Activated naive CD8-positive, alpha-beta T cell treated with anti-CD3 and anti-CD28 coated beads, Interleukin-2, amount 10 ng/mL, durations not matched to agents 7 days and 5 days (primary cell): ENCODE measurements at places on chromosomes 4 and X.

GRCh38 chr4:168475745-168476144 lies 4.5 kb downstream of the DDX60L start:
- no peak for DNase-seq

- no peak for DNase-seq
Observed at GRCh38 chr4:184807797-184808712, 17.7 kb downstream of the ACSL1 start.

DNA sequence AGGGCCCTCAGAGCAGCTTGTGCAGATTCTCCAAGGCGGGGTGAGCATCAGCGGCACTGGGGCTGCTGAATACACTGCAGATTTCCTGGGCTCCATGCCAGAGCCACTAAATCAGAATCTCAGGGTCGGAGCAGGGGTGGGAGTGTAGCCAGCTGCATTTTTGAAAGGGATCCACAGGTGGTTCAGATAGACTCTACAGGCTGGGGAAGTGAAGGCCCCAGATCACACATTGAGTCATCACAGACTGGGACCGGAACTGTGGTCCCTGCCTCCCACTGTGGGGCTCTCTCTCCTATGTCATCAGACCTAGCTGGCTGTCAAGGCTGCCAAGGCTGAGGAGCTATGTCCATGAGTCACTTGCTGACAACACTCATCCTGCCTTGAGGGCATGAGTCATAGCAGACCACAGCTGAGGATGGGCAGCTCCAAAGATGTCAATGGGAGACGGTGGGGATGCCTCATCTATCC lies 162.3 kb upstream of the MAMLD1 start:
- DNase-seq: peak; percentile 29

DNA sequence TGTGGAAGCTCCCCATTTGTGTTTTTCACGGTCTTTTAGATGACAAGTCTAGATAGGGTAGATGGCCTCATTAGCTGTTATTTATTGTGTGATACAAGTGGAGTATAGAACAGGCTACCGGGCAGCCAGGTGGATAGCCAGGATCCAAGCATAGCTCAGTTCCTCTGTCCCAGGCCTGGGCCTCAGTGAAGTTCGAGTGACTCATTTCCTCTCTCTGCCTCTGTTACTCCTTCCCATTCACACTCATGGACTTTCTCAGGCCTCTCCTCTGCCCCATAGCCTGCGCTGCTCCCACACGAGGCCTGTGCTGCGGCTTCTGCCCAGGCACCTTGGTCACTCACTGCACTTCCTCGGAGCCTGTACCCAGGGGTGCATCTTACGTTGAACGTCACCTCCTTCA lies 54.5 kb downstream of the TENM3 start:
- no peak for DNase-seq

GRCh38 chr4:15689540-15689939 lies 7.9 kb downstream of the FAM200B start:
- DNase-seq: no peak

DNA sequence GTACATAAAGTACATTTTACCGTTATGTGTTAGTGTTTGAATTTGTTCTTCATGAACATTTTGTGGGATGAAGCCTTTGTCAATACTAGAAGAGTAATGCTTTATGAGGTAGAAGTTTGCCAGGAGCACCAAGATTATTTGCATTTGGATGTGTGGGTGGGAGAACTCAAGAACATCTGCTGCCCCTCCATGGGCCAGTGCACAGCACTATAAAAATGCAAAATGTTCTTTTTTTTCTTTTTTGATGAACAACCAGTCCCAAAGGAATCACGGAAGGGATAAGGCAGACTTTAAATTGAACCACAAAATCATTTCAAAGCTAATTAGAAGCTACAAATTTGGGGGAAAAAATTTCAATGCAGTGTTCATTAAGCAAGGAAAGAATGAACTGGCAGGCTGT lies 300.3 kb upstream of the NWD2 start:
- DNase-seq: no peak

DNA sequence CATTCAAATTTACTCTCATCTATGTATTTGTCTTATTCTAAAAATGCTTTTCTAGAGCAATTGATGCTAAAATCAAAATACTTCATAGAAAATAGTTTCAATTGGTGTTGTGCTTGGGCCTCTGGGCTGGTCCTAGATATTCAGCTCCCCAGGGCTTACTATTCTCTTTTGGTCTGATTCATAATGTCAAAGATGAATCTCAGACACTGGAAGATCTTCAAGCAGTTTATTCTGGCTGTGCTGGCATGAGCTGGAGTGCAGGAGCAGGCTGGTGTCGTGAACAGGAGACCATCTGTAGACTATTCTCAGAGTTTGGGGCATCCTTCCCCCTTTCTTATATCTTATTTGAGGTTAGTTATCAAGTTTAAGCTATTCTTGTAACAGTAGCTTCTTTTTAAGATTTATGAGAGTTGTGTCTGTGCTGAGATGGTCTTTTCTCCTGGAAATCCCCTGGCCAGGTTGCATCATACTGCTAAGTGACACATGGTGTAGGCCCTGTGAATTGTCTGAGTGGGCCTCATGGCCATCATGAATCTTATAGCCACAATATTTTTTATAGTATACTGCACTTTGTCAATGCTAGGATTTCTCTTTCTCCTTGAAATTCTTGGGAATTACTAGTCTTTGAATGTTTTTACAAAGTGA lies 1624.0 kb upstream of the IGFBP7 start:
- DNase-seq: no peak

DNA sequence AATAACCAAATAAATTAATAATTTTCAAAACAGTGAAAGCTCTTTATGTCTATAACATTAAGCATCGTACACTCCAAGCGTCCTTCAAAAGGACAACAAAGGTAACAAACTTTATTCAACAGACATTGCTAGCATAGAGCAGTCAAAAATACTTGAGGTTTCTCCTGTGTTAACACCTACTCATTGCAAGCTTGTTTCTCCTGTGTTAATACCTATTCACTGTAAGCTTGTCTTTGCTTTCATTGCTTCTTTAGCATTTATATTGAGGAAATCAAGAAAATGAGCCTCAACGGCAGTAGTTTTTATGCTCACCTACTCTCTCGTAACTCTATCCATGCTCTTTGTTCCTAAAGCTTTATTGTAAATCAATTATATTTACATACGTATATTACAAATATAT lies 3.5 kb downstream of the SPOCK3 start:
- DNase-seq: no peak

DNA sequence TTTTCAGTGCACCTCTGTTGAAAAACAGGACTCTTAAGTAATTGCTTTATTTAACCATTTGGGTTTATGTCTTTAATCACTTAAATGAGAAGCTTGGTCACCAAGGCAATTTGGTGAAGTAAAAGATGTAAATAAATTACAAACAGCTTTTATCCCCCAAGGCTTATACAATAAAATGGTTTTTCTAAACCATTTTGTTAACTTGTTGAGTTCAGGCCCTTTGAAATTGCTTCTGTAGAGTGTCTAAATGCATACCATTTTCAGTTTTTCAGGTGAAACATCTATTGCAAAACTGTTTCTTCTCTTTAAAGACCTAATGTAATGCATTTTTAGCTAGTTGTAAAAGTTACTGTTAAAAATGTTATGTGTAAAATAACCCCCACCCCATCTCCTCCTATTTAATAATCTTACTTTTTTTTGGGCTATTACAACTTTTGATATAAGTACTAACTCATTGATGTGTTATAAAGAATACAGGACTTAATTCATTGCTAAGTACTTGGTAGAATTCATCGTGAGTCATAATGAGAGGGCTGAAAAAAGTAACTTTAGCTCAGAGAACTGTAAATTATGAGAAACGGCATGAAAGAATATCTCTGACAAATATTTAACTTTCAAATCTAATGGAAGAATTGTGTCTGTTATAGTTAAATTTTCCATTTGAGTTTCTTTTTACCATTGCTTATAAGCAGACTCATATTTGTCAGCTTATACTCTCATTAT lies 4.5 kb downstream of the RAPGEF2 start:
- no peak for DNase-seq

GRCh38 chr4:52948057-52948423 lies 85.9 kb downstream of the RASL11B start:
- DNase-seq: no peak

DNA sequence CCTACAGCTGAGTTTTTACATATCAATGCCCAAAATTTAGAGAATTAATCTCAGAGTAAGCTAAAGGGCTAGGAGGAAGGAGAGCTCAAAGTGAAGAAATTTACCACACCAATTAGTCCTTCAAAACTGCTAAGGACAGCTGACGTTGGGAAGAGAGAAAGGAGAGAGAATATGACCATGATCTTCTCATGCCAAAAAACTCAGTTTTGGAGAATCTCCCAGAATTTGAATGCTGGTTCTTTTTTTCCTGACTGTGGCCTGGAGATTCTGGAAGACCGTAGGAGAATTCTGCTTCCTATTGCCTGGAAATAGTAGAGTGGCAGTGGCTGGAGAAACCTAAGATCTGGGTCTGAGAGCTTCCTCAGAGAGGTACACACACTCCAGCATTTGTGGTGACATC lies 834.4 kb upstream of the SLIT2 start:
- no peak for DNase-seq

- no peak for DNase-seq
Observed at GRCh38 chr4:163344147-163345125, 744 bp downstream of the NPY5R start.

- DNase-seq: no peak
Observed at GRCh38 chr4:9923195-9923812, 98.0 kb downstream of the SLC2A9 start.

GRCh38 chr4:7890635-7891393 lies 48.8 kb downstream of the AFAP1 start:
- no peak for DNase-seq

DNA sequence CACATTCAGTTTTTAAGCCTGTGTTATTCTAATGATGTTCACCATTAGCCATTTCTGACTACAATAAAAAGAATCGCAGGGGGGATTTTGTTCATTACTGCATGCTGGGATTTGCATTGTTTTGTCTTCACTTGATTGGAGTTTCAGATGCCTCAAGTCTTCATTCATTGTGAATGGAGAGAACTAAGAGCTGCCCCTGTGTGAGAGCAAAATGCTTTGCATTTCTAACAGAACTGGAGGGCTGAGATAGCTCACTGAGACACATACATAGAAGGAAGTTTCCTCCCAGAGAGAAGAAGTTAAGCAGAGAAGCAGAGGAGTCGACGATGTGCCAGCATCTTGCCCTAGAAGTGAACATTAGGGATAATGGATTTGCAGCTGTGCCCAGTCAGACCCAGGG lies 113.5 kb upstream of the GATB start:
- DNase-seq: no peak

- no peak for DNase-seq
Observed at GRCh38 chrX:49233176-49233575, at the start of gene CACNA1F. Gene CACNA1F, minus strand, starts transcription at chrX:49233340. Its CDS starts 31 bp downstream, at chrX:49233309.

DNA sequence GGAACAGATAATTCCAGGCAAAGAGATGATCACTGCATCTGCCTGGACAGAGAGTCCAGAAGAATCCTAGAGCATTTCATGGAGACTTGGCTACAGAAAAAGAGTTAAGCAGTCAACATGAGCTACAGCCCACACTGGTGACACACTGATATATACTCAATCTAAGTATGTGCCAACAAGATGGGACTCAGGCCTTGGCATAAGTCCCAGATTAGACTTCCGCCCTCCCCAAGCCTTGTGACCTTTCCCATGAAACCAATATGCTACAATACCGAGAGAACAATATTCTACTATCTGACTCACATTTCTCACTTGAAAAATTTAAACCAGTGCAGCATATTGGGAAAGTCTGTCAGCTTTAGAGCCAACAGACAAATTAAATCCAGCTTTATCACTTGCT lies 65.7 kb upstream of the SLITRK2 start:
- DNase-seq: no peak

DNA sequence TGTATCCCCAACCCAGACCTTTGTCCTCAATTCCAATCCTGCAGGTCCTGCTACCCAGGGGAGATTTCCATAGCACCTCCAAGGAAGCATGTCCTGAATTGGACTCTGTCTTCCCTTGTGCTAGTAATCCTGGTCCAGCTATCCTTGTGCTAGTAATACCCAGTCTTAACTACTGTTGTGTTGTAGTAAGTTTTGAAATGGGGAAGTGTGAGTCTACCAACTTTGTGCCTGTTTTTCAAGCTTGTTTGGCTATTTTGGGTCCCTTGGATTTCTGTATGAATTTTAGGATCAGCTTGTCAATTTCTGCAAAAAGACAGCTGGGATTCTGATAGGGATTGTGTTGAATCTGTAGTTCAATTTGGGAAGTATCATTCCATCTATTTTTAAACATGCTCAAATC lies 51.4 kb downstream of the CD99L2 start:
- DNase-seq: no peak

DNA sequence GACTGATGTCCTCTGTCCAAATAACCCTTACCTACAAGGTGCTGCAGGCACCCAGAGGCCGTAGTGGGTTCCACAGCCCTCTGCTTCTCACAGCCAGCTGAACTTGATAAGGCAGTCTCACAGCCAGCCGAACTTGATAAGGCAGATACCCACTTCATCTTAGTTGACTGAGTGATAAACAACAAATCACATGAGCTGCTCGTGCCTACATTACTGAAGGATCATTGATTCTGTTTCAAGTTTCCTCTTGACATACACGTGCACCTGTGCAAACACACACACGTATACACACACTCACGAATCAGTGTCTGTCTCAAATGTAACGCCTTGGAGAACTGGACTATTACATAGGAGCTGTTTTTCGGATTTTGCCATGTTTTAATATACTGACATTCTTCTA lies 276.3 kb downstream of the DCTD start:
- DNase-seq: no peak

DNA sequence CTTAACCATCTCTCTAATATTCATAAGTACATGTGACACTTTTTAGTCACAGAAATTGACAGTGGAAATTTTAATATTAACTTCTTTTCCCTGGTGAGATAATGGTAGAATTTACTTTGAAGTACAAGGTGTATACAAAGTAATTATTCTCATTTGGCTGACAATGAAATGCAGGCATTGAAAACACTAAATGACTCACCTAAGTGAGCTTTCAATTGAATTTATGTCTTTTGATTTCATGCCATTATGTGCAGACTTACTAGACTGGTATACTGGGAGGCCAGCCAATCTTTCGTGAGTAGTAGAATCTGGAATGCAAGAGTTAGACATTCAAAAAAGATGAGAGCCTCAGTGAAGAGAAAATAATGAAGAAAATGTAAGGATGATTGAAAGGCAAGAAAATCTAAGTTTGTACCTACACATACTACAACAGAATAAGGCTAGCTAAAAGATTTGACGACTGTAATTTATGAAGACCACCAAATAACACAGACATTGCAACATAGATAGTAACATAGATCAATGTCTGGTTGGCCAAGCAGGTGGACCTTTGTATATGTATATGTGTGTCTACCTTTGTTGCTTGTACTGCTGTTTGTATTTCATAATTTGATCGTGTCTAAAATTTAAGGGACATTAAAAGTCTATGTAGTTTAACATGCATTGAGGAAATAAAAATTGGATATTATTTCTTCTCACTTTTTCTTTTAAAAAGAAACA lies 459.7 kb downstream of the IL15 start:
- no peak for DNase-seq

- no peak for DNase-seq
Observed at GRCh38 chrX:150790021-150790420, 96.8 kb downstream of the MTMR1 start.
